HuH-7 (cell line): ENCODE measurements at places on chromosomes 6 and 20.
A peak's percentile ranks its signal among the peaks of the same experiment; 100 is the strongest.

- no peak for DNase-seq
Observed at GRCh38 chr6:45054610-45055009, 273.5 kb upstream of the RUNX2 start.

- no peak for DNase-seq
Observed at GRCh38 chr20:13121840-13122515, 99.1 kb upstream of the ISM1 start.

- DNase-seq: peak; percentile 60
Observed at GRCh38 chr20:62549499-62550086, 73.8 kb upstream of the GATA5 start.

DNA sequence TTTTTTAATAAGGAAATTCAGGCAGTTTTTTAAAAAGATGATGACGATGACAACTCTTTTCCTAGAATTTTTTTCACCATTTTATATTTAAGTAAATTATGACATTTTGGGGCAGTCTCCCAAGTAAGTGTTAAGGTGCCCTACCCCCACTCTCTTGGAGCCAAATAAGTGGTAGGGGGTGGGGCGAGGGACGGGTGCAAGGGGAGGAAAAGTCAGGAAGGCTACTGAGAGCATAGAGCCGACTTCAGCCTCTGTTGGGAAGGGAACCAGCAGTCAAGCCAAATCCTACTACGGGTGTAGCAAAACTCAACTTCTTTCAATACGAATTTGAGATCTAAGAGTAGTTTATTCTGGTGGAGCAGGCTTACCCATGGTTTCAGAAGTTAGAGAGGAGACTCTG lies 54.4 kb downstream of the KIZ start:
- no peak for DNase-seq

DNA sequence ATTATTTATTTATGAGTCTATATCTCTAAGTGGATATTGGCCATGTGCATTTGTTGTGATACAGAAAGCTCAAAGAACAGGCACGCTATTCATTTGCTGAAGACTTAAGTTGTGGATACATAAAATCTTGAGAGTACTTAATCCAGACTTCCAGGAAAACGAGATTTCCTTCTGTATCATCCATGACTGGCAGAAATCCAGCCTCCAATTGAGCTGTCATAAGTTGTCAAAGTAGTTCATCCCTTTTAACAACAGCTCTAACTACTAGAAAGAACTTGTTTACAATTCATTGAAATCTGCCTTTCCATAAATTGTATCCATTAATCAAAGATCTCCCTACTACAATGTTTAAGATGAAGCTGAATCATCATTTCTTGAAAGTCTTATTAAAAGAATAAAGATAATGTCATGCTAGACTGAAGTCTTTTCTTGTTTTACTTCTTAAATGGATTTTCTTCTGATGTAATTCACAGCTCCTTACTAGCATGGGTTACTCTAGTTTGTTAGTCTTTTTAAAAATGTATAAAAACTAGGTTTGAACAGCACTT lies 447.3 kb upstream of the CITED2 start:
- no peak for DNase-seq

GRCh38 chr20:54654450-54654849 lies 179.1 kb downstream of the DOK5 start:
- DNase-seq: no peak

GRCh38 chr6:31659649-31660380 lies 763 bp downstream of the C6orf47 start:
- DNase-seq: no peak

DNA sequence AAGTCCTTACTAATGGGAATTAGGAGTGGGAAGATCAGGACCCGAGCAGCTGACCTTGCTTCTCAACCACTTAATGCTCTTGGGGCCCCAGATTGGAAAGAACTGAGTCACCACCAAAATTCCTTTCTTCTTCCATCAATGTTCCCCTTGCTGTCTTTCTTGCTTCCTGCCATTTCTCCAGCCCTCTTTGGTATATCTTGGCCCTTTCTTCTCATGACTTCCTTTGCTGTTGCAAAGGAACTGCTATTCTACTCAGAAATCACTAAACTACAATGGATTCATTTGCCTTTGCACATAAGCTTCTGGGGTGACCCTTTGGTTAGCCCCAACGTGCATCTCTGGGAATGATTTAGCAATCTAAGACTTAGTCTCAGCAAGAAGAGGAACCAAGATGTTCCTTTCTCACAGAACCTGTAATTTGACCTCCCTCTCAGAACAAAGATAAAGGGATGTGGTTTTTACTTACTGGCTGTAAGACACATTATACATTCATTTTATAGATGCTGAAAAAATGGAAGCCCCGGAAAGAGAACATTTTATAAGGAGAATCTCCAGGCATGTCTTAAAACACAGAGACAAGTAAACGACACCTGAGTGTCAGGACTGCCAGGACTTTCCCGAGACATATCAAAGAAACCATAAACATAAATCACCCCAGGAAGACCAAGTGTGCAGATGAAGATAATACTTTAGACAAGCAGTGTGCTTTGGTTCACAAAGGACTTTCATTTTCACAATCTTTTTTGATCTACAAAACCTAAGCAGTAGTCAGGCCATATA lies 99.0 kb upstream of the TNFAIP3 start:
- no peak for DNase-seq

- DNase-seq: no peak
Observed at GRCh38 chr6:21149470-21149869, 444.1 kb upstream of the SOX4 start.

GRCh38 chr6:165883851-165884640 lies 221.0 kb upstream of the PDE10A start:
- DNase-seq: no peak

DNA sequence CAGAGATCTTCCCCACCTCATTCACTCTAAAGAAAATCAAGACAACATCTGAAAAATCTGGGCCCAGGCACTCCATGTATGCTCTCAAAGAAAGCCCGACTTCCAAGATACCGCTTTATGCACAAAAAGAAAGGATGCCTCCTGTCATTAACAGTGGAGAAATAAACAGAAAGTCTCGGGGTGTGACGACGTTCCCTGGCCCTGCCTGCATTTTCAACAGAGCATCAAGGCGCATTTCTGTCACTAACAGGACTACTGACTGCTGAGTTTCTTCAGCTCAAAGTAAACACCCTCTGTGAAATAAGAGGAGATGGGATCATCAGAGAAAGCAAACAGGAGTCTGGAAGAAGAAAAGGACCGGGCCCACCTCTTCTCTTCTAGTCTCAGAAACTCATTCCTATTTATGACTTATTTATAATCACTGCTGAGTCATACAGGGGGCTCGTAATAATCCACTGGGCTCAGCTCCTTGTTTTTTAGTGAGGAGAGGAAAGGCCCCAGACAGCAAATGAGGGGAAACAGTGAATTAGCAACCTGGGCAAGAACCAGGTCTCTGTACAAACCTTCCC lies 99.7 kb downstream of the ZMYND8 start:
- DNase-seq: no peak

- DNase-seq: no peak
Observed at GRCh38 chr6:126054802-126055201, 68.5 kb downstream of the TRMT11 start.

DNA sequence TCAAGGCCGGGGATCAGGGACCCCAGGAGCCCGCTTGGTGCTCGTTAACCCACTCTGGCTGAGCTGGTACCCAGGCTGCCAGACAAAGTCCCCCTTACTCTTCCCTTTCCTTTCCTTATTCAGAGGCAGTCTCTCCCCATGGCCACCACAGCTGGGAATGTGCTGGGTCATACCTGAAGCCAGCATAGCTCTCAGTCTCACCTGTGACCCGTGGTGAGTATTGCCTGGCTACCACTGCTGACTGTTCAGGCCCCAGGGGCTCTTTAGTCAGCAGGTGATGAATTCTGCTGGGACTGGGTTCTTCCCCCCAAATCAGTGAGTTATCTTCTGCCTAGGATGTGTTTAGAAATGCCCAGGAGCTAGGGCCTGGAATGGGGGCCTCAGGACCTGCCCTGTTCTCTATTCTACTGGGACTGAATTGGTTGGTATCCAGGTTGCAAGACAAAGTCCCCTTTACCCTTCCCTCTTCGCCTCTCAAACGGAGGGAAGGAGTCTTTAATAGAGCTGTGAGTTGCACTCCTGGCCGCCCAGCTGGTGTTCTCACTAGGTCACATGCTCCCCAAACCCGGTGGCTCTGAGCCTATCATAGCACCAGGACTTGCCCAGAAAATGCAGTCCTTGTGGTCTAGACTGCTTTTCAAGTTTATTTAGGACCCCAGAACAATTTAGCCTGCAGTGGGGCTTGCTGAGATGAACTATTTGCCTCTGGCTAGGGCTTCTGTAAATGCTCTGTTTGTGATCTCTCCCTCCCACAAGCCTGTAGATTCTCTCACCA lies 64.6 kb downstream of the MYO6 start:
- DNase-seq: no peak

GRCh38 chr6:112841553-112842329 lies 494.6 kb downstream of the RFPL4B start:
- DNase-seq: no peak

- no peak for DNase-seq
Observed at GRCh38 chr20:50182346-50182745, 8.3 kb upstream of the CEBPB start.

- DNase-seq: no peak
Observed at GRCh38 chr6:107807196-107807811, 16.8 kb downstream of the SCML4 start.

- no peak for DNase-seq
Observed at GRCh38 chr6:169714178-169714577, 10.1 kb downstream of the PHF10 start.

GRCh38 chr6:79238919-79239318 lies 4.4 kb upstream of the HMGN3 start:
- no peak for DNase-seq

DNA sequence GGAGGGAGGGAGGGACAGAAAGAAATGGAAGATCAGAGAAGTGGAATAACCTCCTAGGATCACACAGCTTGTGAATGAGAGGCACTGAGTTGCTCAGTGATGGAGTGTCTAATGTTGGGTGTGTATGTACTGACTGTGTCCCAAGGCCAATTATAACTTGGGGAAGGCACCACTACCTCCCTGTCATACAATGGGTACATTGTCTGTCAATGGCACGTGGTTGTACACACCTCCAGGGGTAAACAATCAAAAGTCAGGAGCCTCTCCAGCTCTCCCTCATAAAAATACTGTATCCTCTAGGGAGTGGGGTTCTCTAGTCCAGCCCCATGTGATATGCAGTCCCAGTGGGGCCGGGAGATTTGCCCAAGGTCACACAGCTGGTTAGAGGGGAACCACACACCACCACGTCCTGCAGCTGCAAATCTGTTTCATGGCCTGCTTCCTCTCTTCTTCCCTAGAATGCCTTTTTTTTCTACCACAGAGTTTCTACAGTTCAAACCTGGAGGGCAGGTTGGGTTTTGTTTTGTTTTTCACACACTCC lies 112.5 kb downstream of the SNX5 start:
- peak; percentile 99 for DNase-seq

DNA sequence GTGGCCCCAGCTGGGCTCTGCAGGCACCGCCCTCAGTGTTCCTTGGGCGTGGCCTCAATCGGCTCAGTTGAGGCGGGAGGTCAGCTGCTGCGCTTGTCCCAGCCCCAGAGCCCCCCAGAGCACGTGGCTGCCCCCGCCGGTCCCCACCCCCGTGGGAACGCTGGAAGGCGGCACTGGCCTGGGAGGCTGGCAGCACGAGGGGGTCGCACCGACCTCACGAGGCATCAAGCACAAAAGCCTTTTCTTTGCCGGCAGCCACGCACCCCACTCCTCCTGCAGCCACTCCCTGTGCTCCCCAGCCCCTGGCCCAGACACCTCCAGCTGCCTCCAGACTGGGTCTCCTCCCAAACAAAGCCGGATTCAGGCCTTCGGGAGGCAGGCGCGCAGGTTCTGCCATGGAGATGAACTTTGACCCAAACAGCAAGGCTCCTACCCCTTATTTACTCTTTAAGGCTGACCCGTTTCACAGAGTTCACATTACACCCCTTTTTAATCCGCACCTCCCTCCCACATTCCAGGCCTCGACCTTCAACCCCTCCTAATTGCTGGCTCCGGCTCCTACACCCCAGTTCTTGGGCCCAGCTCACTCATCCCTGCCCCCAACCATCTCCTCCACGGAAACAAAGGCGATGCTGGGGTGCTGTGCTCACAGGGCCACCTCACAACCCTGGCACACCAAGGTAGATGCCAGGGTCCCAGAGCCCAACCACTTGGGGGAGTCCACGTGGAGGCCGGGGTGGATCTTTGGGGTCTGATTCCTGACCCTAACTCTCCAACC lies 111.7 kb downstream of the NOL4L start:
- DNase-seq: peak; percentile 92

GRCh38 chr20:63259734-63260460 lies 5.6 kb upstream of the NKAIN4 start:
- no peak for DNase-seq

DNA sequence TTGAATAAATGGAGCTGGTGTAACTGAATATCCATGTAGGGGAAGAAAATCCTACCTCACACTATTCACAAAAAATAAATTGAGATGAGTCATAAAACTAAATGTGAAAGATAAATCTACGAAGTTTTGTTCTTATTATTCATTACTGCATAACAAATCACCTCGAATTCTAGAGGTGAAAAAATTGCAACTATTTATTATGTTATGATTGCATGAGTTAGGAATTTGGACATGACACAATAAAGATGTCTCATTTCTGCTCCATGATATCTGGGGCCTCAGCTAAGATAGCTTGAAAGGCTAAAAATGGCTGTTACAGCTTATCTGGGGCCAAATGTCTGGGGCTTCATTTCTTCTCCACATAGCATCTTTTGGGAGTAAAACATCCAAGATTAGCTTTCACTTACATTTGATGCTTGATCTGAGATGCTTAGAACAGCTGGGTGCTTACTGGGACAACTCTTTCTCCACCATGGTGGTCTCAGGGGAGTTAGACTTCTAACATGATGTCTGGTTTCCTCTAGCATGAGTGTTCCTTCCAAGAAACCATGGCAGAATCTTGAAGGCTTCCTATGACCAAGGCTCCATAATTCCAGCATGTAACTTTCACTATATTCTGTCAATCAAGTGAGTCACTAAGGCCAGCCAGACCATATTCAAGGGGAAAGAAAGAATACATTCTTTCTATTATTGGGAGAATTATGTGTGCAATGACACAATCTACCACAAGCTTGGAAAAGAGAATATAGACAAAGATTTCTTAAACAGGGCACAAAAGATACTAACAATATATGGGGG lies 30.1 kb downstream of the OR2B6 start:
- no peak for DNase-seq

DNA sequence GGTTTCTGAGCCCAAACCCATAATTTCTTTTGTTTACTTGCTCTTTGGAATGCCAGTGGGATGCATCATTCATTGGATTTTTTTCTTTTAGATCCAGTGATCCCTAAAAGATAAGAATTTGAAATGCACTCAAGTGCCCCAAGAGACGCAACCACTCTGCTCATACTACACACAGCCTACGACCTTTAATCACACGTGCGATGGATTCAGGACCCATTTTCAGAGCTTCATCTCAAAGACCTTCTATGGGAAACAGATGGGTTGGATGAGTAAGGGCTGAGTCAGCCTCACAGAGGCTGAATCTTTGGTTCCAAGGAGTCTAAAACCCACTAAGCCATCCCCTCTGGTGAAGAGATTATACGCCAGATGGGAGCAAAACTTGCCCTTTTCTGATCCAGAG lies 265.5 kb upstream of the EXOC2 start:
- no peak for DNase-seq

DNA sequence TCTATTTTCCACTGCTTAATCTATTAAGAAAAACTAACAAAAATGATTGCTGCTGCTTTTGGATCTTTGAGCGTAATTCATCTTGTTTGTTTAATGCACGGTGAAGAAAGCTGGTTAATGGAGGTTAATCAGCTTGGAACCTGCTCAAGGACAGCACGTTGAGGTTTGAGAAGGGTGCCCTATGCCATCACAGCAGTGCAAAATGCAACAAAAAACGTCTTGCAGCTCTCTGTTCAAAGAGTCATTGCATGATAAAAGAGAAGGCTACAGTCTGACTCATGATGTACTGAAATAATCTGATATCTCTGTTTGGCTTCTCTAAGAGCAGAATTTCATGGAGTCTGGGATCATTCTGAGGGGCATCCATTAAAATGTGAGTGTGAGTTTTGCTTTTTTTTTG lies 80.6 kb upstream of the PREP start:
- no peak for DNase-seq
